ENCODE measurements at places on chromosomes 5 and 9.

- peak; percentile 69 for DNase-seq
Observed at GRCh38 chr9:89605465-89606048, 745 bp downstream of the GADD45G start.

- DNase-seq, result no peak
Observed at GRCh38 chr5:55576661-55577060, 41.9 kb upstream of the PLPP1 start.

- DNase-seq, result no peak
Observed at GRCh38 chr5:180723936-180724335, 15.9 kb downstream of the OR2Y1 start.

DNA sequence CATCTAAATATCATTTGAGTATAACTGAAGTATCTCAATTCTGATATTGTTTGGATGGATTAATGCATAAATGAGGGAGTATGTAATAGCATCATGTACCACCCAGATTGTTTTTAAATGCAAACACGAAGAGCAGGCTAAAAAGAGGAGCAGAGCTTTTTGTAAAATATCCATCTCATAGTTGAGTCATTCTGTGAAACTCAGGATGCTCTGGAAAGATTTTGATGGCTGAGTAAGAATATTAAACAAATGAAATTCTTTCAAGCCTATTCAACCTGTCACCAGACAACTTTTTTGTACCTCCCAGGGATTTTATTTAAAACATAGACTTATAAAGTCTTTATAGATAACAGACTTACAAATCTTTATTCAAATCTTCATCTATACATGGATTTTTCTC lies 625.9 kb downstream of the TLE4 start:
- DNase-seq, result no peak

DNA sequence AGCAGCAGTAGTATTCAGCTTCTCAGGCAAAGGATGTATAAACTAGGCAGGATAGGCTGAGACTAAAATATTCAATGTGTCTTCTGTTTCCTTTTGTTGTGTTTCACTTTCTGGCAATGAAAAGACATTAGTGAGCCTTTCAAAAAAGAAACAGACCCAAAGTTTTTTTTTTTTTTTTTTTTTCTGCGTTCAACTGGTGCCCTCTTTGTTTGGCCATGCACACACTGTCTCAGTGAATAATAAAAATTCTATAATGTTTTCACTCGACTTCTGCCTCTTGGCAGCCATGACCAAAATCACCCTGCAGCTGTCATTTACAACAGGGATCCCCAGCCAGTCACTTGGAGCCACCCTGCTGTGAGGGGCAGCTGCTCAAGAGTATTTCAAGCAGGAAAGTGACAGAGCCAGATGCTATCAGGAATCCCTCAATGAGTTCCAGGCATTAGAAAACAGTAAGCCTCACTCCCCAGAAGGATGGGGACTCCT lies 44.0 kb upstream of the MAN2A1 start:
- no peak for DNase-seq

GRCh38 chr5:155616779-155617392 lies 603.3 kb downstream of the KIF4B start:
- DNase-seq, result peak; percentile 25

DNA sequence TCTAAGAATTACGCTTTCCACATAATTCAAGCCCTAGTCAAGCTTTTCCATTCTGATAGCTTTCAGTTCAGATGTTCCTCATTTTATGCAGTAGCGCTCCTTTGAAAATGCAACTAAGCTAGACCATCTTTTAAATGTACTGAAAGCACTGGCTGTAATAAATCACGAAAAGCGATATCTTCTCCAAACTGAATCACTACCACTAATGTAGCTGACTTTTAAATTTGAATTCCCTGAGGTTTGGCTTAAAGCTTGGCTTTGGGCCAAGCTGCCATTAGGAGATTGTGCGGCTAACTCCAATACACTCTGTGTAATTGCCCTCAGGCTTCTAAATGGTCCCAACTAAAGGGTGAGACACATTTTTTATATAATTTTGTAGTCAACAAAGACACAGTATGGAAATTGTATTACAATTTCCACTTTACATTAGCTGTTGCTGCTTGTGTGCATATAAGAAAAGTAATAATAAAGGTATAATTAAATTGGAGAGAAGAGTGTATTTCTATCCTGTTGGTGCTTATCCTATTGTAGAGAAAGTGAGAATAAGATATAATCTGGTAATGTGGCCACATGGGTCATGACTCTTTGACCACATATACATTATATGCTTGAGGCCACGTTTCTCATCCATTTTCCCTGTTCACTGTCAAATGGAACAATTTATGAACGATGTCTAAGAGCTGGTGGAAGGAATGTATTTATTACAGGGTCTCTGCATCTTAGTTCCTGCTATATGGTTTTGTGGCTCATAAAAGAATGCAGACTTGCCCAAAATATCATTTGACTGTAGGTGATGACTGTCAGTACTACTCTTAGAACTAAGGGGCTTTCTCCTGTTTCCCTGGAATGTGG lies 118.7 kb upstream of the TAF11L2 start:
- no peak for DNase-seq

DNA sequence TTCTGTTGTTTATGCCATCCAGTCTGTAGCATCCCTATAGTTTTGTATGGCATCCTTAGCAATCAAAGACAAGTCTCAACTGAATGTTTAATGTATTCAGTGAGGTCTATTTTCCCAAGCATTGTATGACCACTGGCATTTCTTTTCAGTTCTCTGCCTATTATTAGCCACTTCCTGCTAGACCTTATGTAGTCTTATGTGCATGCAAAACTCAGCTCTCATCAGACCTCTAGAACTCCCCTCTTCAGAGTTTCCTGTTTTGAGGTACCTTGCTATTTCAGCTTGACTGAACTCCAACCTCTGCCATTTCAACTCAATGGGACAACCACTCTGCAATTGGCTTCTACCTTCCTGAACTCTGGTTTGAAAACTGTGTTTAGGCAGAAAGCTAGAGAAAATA lies 113.2 kb downstream of the SLC25A46 start:
- no peak for DNase-seq

- DNase-seq, result no peak
Observed at GRCh38 chr5:132947671-132948070, 15.8 kb downstream of the AFF4 start.

GRCh38 chr5:78430866-78431265 lies 70.4 kb downstream of the SCAMP1 start:
- DNase-seq, result no peak

- no peak for DNase-seq
Observed at GRCh38 chr5:139061856-139062255, 136.3 kb downstream of the SIL1 start.

GRCh38 chr9:7105095-7105494 lies 347.3 kb downstream of the KDM4C start:
- no peak for DNase-seq

GRCh38 chr9:69584759-69585158 lies 87.4 kb downstream of the APBA1 start:
- DNase-seq, result no peak

DNA sequence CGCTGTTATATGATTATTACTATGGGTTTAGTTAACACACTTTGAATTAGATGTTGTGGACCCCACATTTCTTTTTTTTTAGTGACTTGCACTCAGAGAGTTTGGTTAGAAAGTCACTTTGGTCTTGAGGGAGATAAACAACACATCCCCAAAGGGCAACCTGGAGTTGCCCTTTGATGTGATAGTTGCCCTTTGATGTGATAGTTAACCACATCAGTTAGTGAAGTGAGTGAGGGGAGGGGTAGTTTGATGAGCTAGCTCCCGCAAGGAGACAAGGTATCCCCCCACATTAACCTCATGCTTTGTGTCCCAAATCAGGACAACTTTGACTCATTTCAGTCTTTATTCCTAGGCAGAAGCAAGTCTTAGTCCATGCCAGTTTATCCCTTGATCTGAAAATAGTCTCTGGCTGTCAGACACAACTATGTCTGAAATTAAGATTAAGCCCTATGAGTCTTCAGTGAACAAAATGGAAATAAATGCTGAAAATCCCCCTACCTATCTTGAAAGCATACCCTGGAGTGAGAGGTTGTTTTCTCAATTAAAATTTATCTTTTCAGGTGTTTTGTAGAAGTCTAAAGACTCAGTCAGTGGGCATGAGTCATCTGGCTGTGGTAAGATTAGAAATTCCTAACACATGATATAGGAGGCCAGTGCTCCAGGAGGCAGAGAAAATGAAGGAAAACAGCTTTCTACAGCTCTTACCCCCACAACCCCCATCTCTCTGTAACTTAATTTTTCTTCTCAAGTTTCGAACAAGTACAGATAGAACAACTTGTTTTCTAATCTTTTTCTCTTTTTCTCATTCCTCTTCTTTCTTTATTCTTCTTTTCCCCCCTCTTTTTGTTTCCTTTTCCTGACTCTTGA lies 208.9 kb upstream of the DMRTA1 start:
- DNase-seq, result no peak

DNA sequence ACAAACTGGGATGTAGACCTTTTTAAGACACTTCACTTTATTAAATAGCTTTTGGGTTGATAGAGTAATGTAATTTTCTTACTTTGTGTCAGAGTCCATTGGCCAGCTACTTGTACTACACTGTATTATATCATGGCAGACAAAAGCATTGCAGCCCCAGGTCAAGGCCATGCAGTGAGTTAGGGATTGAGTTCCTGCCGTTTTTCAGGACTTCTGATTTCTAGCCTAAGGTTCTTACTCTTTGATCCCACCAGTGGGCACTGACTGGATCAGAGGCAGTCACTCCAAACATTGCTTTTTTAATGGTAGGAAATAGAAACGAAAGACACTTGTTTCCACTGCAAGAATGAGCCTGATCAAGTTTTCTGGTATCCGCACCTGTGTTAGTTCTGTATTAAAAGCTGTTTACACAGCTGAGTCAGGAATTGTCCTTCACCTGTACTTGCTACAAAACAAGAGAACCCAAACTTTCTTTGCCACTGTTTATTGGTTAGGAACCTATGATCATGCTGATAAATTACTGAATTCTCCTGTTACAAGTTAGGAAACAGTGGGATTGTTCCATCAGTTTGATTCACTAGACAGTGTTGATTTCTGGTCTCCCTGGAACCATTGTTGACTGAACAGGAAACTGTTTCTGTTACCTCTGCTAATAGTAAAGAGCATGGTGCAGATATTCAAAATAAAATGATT lies 22.1 kb downstream of the LRRC70 start:
- no peak for DNase-seq

GRCh38 chr5:34555699-34556508 lies 100.2 kb upstream of the RAI14 start:
- DNase-seq, result no peak

- DNase-seq, result no peak
Observed at GRCh38 chr5:1743769-1744085, 55.9 kb downstream of the MRPL36 start.

DNA sequence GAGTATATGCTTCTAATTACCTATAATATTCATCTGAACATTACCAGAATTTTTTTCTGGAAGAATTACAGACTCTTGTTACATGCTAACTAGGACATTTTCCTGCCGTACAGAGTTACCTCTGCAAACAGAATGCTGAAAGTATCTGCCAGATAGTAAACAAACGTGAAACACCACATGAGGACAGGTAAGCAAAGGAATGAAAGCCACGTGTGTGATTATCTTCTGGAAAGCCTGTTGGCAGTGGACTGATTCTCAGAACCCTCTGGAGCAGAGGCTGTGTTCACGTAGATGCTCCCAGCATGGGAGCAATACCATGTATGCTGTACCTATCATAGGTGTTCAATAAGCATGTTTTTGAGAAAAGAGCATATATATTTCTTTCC lies 472.6 kb downstream of the ENC1 start:
- DNase-seq, result no peak

DNA sequence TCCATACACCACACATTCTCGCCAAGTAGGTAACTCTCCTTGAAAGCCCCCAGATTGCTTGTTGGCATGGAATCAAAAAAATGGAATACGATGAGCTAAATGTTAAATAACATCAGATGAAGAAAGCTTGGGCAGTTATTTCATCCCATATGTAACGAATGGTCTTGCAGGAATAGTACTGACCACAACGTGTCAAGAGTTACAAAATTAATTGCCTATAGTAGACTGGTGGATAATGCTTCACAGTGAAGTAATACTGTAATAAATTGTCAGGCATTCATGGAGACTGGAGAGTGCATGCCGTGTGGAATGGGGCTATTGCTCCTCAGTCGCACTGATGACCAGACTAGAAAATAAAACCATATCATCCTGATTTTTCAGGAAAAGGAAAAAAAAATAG lies 1628.7 kb downstream of the MAT2B start:
- no peak for DNase-seq

- no peak for DNase-seq
Observed at GRCh38 chr5:174166231-174167079, 120.9 kb downstream of the NSG2 start.

DNA sequence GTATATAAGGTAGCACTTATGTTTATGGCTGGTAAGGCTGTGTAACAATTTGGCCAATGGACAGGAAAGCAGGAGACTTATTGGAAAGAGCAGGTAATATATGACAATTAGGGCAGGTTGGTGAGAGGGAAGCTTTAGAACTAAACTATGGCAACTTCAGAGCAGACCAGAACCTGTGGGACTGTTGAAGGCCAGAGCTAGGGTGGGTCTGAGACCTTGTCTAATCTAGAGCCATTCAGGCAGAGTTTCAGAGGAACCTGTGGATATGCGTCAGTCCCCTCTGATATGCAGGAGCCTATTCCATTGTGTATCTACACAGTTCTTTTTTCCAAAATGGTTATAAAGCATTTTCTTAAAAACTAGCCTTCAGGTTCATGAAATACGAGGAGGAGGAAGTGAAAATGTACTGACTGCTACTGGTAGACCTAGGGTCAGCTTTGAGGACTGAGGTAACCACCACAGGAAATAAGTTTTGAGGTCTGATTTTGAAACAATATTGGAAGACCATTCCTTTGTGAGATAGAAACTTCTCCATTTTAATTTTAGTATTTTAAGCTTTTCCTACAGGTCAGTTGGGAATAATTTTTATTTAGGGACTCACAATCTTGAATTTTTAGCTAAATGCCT lies 37.6 kb downstream of the ELL2 start:
- no peak for DNase-seq

DNA sequence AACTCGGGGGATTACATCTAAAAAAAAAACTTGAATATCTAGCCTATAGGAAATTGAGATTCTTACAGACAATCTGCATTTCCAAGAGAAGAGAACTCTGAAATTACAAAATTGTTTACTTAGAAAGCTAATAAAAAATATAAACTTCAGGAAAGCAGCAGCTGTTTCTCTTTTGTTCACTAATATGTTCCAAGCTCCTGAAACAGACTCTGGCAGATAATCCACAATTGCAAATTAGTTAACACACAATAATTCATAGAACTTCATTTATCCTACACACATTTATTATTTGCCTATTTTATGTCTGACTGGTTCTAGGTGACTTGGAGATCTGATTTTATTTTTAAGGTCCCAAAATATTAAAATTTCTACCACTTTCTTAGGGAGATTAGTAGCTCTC lies 83.8 kb downstream of the TMEM167A start:
- DNase-seq, result no peak
